ENCODE measurements at places on chromosomes 6 and 20. TPM values are rescaled to one million over a fixed set of nuclear protein-coding genes. Genes with fewer than 3 reads are reported as not detected.

Gene GPR6
- total RNA-seq, result not detected

Gene FAM217A
- total RNA-seq, result not detected

Gene ARFGEF3
- 21.1 TPM for total RNA-seq

Gene TAF8
- 25.0 TPM for total RNA-seq

Gene CPNE5
- total RNA-seq, result 6.1 TPM

Gene CAGE1
- not detected for total RNA-seq

Gene GSTA3
- total RNA-seq, result not detected

Gene NKX2-2
- total RNA-seq, result 1.8 TPM

Gene HLA-DRB5
- 28.8 TPM for total RNA-seq

Gene BTNL2
- total RNA-seq, result not detected

Gene KIF6
- 0.52 TPM for total RNA-seq

Gene ZNF311
- 2.9 TPM for total RNA-seq

Gene IL20RA
- total RNA-seq, result 12.2 TPM

Gene BMP7
- 1.7 TPM for total RNA-seq

Gene SLPI
- 43.3 TPM for total RNA-seq

Gene LGSN
- 0.14 TPM for total RNA-seq

Gene SPATS1
- total RNA-seq, result not detected

Gene ASIP
- total RNA-seq, result not detected
